ENCODE measurements at places on chromosomes 4 and X. TPM values are rescaled to one million over a fixed set of nuclear protein-coding genes. Genes with fewer than 3 reads are reported as not detected.

Gene ZNF141
- 3.1 TPM for total RNA-seq

Gene CCDC158
- total RNA-seq = not detected

Gene NDST4
- not detected for total RNA-seq

Gene PAK3
- not detected for total RNA-seq

Gene SLITRK4
- total RNA-seq = not detected

Gene GUCY1B1
- 0.28 TPM for total RNA-seq

Gene FGB
- total RNA-seq = 21.1 TPM

Gene IL13RA2
- not detected for total RNA-seq

Gene TCEAL2
- total RNA-seq = not detected

Gene SEPTIN11
- 21.6 TPM for total RNA-seq

Gene DDX60
- total RNA-seq = 2.2 TPM

Gene TRIM75
- total RNA-seq = not detected

Gene GPRIN3
- total RNA-seq = 3.4 TPM

Gene SH3RF1
- 11.3 TPM for total RNA-seq

Gene ZFP92
- 0.60 TPM for total RNA-seq

Gene SUPT20HL2
- not detected for total RNA-seq
